ENCODE measurements at places on chromosomes 1 and 21. TPM values are rescaled to one million over a fixed set of nuclear protein-coding genes. Genes with fewer than 3 reads are reported as not detected.

The AIM2 gene
- 0.39 TPM for polyA plus RNA-seq

The RNU1-3 gene
- not detected for polyA plus RNA-seq

The S100A14 gene
- 1.6 TPM for polyA plus RNA-seq

The HSF2BP gene
- 0.09 TPM for polyA plus RNA-seq

The EPHA2 gene
- polyA plus RNA-seq: 20.0 TPM

The CNTN2 gene
- polyA plus RNA-seq: 0.34 TPM

The OR2M3 gene
- polyA plus RNA-seq: not detected

The ADGRL4 gene
- 58.1 TPM for polyA plus RNA-seq

The IL22RA1 gene
- 200 TPM for polyA plus RNA-seq

The BTG3 gene
- 14.4 TPM for polyA plus RNA-seq

The COL24A1 gene
- not detected for polyA plus RNA-seq

The REN gene
- polyA plus RNA-seq: 0.12 TPM
